Pons (tissue), 1 donor: ENCODE measurements at places on chromosomes 11 and 22.

- DNase-seq: no peak
These were observed 104.1 kb upstream of the MTNR1B start for GRCh38 chr11:92865352-92865751.

DNA sequence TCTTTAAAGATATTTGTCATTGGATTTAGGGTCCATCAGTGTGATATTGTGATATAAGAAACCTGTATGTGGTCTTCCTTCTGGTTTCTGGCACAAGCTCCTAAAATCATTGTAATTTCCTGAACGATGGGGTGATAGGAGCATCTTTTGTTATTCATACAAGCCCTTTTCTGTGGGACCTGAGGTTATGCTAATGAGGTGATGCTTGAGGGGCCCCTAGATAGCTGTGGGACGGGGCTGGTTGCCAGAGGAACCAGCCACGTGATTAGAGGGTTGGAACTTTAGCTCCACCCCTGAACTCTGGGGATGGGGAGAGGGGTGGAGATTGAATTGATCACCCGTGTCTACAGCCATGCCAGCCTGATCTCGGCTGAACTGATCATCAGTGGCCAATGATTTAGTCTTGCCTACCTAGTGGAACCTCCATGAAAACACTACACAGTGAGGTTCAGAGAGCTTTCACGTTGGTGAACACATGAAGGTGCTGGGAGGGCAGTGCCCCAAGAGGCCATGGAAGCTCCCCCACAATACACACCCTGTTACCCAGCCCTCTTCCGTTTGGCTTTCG is 62.8 kb downstream of the BCR start:
- no peak for DNase-seq

GRCh38 chr22:36577019-36577418 is 48.1 kb upstream of the EIF3D start:
- no peak for DNase-seq

- no peak for DNase-seq
These were observed 20.0 kb downstream of the CD6 start for GRCh38 chr11:60991457-60991856.

- DNase-seq: no peak
These were observed 162.7 kb downstream of the MAML2 start for GRCh38 chr11:96180341-96180740.

DNA sequence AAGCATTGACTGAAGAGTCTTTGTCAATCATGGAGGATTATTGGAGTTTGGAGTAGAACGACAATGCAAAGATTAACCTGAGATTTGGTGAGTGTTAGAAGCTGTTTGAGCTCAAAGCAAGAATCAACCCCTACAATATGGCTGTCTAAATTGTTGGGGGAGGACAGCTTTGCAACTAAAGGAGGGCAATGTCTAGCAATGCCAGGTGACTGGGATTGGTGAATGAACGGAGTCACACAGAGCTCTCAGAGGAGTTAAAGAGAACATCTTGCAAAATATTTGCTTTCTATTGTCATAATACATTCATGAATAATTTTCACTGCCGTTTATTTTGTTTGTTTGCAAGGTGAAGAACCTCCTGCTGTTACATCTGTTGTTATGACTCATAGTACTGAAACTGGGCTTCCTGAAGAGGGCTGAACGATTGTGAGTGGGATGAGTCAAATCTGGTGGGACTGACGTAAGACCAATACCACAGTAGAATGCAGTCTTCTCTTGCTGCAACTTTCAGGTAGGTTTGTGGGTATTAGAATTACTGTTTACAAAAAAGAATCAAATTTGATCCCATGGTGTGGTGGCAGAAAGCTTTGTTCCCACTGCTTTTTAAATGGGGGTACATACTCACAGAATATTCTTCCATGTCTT is 281.9 kb downstream of the CADM1 start:
- DNase-seq: no peak

- DNase-seq: no peak
These were observed 21.2 kb upstream of the TP53AIP1 start for GRCh38 chr11:128963744-128964325.

- DNase-seq: no peak
These were observed 25.0 kb upstream of the SUSD2 start for GRCh38 chr22:24156141-24156912.

DNA sequence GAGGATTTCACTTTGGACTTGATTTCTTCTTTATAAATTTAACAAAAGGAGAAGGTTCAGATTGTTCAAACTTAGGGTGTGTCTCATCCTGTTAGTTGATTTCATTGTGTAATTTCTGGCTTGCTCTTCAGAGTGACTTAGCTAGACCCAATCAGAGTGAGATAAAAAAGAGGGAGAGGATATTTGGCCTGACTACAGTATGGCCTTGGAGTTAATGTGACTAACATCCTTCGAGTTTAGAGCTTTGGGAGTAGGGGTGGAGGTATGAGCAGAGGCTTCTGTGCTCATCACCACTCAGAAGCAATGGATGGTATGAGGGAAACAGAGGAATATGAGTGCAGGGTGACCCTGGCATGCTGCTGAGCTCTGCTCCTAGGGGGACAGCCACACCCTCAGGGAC is 114.2 kb downstream of the ME3 start:
- DNase-seq: no peak

- no peak for DNase-seq
These were observed 59.8 kb downstream of the NAV2 start for GRCh38 chr11:19772480-19772879.

DNA sequence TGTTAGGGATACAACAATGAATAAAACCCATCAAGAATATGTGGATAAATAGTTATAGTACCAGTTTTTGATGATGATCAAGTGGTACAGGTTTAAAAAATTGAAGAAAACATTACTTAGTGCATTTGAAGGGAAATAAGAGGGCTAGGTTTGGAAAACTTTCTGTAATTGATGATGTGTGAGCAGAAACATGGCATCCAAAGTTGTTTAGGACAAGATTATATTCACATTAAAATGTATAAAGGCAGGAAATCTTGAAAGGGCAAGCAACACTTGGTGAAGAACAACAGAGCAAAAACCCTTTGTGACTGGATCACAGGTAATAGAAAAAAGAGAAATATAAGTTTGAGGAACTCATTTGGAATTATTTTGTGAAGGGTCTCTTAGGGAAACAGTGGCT is 572.3 kb upstream of the RAG2 start:
- no peak for DNase-seq

DNA sequence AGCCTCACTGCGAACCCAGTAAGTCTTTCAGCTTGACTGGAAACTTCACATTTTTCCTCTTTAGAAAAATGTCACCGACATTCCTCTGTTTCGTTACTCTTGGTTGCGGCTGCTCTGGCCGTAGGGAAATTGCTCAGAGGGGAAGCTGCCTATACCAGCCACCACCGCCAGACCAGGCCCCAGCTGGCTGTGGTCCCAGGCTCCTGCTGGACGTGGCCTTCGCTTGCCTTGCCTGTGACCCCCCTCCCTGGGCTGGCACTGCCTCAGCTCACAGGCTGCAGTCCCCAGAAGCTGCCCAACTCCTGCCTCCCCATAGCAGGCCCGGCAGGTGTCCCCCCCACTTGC is 197.8 kb downstream of the MN1 start:
- no peak for DNase-seq

- no peak for DNase-seq
These were observed 34.8 kb downstream of the BARX2 start for GRCh38 chr11:129410395-129410960.

DNA sequence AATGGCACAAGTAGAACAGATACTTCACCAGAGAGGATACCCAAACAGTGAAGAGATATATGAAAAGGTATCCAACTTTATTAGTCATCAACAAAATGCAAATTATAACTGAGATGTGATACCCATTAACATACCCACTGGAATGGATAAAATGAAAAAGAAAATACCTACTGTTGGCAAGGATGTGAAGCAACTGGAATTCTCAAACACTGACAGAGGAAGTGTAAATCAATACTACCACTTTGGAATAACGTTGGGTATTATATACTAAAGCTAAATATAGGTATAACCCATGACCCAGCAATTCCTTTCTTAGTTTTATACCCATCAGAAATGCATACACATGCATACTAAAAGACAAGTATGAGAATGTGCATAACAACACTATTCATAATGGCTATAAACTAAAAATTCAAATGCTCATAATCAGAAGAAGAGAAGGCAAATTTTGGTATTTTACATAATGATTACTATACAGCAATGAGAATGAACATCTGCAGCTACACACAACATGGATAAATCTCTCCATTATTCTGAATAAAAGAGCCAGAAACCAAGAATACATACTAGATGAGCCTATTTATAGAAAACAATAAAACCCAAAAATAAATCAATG is 80.6 kb downstream of the RPL27A start:
- no peak for DNase-seq

GRCh38 chr22:41204066-41204465 is 1.0 kb upstream of the L3MBTL2 start:
- no peak for DNase-seq

DNA sequence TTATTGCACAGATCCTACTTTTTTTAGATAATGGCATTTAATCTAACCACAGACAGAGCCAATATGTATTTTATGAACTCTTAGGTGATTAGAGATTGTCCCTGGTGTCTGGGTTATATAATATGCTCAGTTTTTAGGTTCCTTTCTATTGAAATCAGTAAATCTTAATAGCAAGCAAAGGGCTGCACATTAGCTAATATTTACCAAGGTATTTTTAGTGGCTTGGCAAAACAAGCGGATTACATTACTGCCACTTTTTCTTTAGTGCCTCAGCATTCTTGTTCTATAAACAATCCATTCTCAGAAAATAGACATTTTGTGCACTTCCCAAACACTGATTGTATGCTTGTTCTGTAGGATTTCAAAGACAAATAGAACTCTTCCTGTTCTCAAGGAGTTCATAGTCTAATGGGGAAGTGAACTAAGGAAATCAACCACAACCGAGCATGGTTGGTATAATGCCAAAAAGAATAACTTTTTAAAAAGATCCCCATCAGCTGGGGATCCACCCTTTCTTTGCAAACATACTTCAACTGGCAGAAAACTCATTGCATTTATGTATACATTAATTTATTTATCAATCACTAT is 23.8 kb downstream of the KCNJ1 start:
- DNase-seq: no peak

DNA sequence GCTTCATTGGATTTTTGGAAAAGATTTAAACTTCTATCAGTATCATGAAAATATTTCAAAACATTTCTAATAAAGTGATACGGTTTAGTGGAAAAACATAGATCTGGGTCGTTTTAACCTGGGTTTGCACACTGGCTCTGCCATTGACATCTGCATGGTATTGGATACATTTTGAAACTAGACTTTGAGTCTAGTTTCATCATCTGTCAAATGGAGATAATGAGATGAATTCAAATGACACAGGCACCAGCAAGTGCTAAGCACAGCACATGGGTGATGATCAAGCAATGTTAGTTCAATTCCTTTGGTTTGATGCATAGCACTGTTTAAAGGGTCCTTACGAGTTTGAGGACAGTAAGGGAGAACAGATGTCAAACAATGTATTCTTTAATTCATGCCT is 819.0 kb upstream of the CCDC90B start:
- DNase-seq: peak; percentile 54

GRCh38 chr11:11396301-11397035 is 43.4 kb upstream of the CSNK2A3 start:
- no peak for DNase-seq

DNA sequence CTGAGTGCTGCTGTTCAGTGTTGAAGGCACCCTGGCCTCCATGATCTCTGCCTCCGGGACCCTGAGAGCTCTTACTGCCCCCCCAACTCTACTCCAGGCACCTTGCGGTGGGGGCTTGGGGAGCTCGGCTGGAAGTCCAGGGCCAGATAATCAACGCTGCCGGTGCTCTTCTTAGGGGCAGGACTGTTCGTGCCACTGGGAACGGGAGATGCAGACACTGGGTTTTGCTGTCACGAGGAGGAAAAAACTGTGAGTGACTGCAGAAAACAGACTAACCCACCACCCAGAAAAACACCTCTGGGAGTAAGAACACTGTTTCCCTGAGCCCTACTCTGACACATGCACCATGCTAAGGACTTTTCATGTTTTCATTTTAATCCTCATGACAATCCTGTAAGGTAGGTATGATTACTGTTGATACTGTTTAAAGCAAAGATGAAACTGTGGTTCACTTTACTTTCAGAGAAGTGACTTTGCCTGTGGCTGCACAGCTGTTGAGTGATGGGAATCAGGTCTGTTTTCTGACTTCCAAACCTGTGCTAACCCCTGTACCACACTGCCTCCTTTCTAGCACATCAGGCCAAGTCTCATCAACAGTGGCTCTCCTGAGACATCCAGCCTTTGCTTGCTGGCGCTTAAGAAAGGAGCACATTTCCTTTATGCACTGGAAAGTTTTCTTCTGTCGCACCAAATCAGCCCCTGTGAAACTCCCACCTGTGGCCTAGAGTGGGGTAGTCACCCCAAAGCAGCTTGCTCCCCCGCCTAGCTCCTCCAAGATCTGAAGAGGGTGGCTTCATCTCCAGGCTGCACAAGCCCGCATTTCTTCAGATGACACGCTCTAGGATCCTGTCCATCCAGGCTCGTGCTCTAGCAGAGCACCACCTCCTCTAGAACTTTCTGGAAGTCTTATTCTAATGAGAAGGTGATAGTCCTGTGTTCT is 31.8 kb downstream of the USP35 start:
- DNase-seq: no peak

DNA sequence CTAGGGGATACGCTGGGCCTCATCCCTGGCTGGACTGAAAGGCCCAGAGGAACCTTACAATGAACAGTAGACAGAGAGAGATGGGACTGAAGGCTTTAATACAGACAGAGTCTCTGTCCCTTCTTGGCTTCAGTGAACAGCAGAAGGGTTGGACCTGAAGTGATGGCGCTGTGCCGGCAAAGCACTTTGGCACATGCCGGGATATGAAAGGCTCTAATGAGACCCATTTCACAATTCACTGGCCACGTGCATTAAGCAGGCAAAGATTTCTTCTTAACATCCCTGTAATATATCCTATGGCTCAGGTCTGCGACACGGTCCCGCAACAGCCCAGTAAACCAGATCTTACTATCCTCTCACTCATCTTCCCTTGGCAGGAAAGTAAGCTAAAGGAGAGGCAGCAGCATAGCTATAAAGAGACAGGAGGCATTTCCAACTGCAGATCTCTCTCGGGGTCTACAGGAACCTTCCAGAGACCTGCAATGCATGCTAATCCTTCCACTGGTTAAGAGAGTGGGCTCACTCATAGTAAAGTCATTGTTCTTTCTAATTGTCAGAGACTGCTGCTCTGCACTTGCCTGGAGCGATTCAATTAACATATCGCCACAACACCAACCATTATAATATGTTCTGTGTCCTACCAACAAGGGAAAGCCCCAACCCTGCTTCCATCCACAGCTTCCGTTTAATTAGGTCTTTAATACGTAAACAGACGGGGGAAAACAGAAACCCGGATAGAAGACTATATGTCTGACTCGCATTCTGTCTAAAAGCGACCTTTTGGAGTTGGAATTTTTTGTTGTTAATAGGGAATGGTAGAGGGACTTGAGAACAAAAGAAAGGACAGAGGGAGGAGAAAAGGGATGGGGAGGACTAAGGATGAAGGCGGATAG is 1179.0 kb downstream of the LRRC4C start:
- peak; percentile 95 for DNase-seq

GRCh38 chr11:2208691-2209369 is 37.2 kb upstream of the TH start:
- DNase-seq: no peak
